ENCODE measurements at places on chromosomes 5 and 9.

DNA sequence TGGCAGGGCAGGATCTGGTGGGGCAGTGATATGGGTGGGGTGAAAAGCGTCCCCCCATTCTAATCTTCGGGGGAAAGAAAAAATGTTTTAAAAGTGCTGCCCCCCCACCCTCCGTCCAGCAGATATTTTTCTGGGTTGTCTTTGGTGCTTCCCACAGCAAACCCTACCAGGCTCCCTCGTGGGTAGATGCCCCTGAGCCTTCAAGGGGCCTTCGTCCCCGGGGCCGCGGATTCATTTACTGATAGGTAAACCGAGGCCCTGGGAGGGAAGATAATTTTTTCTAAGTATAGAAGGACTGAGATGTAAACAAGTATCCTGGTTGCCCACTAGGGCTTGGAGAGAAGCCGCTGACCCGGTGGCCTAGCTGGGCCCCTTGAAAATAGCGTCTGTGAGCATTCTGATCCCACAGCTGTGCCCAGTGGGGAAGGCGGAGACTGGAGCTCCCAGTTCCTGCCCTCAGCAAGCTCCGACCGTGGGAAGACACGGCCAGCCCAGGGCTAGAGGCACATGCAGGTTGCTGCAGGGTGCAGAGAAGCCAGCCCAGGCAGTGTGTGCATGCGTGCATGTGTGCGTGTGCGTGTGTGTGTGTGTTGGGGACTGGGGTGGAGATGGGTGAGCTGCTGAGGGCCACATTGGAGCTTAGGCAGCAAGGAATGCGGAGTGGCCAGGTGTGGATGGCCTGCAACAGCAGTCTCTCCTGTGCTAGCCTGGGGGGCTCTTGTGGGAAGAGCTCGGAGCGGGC, 6.0 kb upstream of the RXRA start:
- H3K4me1 ChIP-seq, result no peaks in the 10 kb centered on the region
- DNase-seq, result peak; percentile 25
- no peaks in the 10 kb centered on the region for H3K27me3 ChIP-seq
- no peak overlapping the region for H3K4me3 ChIP-seq
- no peak overlapping the region for H3K27ac ChIP-seq

DNA sequence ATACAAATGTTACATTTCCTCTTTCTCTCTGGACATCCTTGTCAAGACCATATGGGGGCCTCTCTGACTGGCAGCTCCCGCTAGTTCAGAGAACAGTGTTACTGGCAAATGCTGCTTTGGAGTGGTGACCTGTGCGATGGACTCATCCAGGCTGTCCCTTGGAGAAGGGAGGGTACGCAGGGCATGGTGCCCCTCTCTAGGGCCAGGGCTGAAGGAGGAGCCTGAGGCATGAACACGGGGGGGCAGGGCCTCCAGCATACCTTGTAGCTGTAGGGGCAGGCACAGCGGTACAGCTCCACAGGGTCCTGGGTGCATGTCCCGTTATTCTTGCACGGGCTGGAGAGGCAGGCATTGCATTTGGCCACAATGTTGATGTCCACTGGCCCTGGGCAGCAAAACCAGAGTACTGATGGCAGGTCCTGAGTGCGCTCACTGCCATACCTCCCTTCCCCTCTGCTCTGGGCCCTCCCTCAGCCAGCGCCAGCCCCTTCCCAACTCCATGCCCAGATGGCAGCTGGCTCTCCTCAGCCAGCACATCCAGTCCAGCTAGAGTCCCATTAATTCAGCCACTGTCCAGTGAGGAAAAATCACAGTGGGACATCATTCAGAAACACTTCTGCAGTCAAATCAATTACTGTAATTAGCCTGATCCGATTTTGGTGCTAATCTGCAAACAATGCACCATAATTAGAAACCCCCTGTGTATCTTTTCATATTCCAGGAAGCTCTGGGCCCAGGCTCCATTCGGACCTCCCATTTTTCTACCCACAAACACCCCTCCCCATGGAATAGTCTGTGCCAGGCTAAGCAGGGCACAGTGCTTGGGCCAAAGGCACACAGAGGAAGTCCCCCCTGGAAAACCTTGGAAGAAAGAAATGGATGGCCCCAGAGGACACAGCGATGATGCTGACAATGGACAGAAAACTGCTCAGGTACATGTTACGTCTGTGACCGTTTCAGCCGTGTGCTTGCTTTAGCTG, 128.8 kb upstream of the PANK3 start:
- no peaks in the 10 kb centered on the region for H3K36me3 ChIP-seq
- H3K27ac ChIP-seq, result no peak overlapping the region
- H3K4me3 ChIP-seq, result no peak overlapping the region

GRCh38 chr9:121861501-121862180, 210.2 kb downstream of the DAB2IP start:
- no peaks in the 10 kb centered on the region for H3K36me3 ChIP-seq
- H3K4me3 ChIP-seq, result no peak overlapping the region
- no peaks in the 10 kb centered on the region for H3K27me3 ChIP-seq
- DNase-seq, result no peak
- no peak overlapping the region for H3K27ac ChIP-seq

- no peak overlapping the region for H3K27ac ChIP-seq
- no peak for DNase-seq
- H3K27me3 ChIP-seq, result no peaks in the 10 kb centered on the region
- H3K36me3 ChIP-seq, result no peaks in the 10 kb centered on the region
- H3K4me1 ChIP-seq, result peaks cover 14% of the 10 kb centered on the region
These were observed 67.8 kb downstream of the MED27 start for GRCh38 chr9:132011896-132012295.

- DNase-seq, result no peak
- no peaks in the 10 kb centered on the region for H3K36me3 ChIP-seq
- H3K4me3 ChIP-seq, result no peak overlapping the region
- H3K27ac ChIP-seq, result no peak overlapping the region
- no peaks in the 10 kb centered on the region for H3K27me3 ChIP-seq
These were observed 1304.4 kb upstream of the CDH6 start for GRCh38 chr5:29889051-29889450.

GRCh38 chr5:63201738-63202137, 623.1 kb downstream of the LRRC70 start:
- H3K27ac ChIP-seq, result no peak overlapping the region
- H3K4me1 ChIP-seq, result no peaks in the 10 kb centered on the region
- no peaks in the 10 kb centered on the region for H3K36me3 ChIP-seq
- no peak for DNase-seq

DNA sequence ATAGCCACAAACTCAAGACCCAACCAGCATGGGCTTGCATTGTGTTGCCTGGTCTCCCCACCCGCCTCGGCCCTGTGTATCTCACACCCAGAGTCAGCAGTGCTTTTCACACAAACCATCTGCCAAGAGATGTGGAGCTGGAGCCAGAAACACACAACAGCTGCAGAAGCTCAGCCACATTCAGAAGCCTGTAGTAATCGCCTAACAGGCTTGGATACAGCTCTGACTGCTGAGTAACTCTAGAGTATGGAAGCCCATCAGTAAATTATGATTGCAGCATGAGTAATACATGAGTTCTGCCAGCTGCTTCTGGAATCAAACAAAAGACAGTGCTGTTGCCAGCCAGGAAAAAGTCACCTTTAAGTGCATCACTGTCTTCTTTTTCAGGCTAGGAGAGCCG, 16.0 kb downstream of the TEK start:
- no peak overlapping the region for H3K4me3 ChIP-seq
- no peak overlapping the region for H3K27ac ChIP-seq
- DNase-seq, result peak; percentile 50
- no peaks in the 10 kb centered on the region for H3K27me3 ChIP-seq

DNA sequence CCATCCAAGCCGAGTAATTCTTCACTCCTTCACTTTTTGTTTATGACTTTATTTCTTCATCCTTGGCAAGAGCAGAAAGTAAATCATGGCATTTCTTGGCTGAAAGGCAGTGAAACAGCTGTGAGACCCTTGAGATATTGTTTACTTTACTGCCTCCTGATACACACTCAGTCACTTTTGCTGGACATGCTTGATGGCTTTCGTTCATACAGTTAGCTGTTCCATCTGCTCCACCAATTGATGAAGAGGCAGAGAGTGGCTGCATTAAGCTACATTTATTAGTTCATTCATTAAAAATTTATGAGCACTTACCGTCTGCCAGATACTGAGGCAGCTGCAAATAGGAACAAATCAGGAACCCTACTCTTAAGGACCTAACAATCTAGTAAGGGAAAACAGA, 184.4 kb upstream of the OR13F1 start:
- no peak for DNase-seq
- H3K27ac ChIP-seq, result no peak overlapping the region
- H3K36me3 ChIP-seq, result no peaks in the 10 kb centered on the region
- no peaks in the 10 kb centered on the region for H3K27me3 ChIP-seq
- no peak overlapping the region for H3K4me3 ChIP-seq

- no peak for DNase-seq
- no peaks in the 10 kb centered on the region for H3K27me3 ChIP-seq
- H3K4me1 ChIP-seq, result peaks cover 17% of the 10 kb centered on the region
- H3K36me3 ChIP-seq, result no peaks in the 10 kb centered on the region
- no peak overlapping the region for H3K27ac ChIP-seq
- H3K4me3 ChIP-seq, result no peak overlapping the region
These were observed 3.6 kb downstream of the HMGCS1 start for GRCh38 chr5:43309637-43310036.

- H3K27me3 ChIP-seq, result no peaks in the 10 kb centered on the region
These were observed 89.2 kb downstream of the DAPK1 start for GRCh38 chr9:87586731-87587355.

- H3K4me1 ChIP-seq, result peaks cover 14% of the 10 kb centered on the region
- peaks cover 38% of the 10 kb centered on the region for H3K36me3 ChIP-seq
- H3K27ac ChIP-seq, result no peak overlapping the region
- DNase-seq, result no peak
- H3K4me3 ChIP-seq, result no peak overlapping the region
- H3K27me3 ChIP-seq, result no peaks in the 10 kb centered on the region
These were observed 77.2 kb downstream of the PRRT1B start for GRCh38 chr9:131622523-131622922.

GRCh38 chr9:82882138-82882537, 180.8 kb downstream of the RASEF start:
- no peak overlapping the region for H3K4me3 ChIP-seq
- H3K27me3 ChIP-seq, result no peaks in the 10 kb centered on the region
- DNase-seq, result no peak
- no peaks in the 10 kb centered on the region for H3K4me1 ChIP-seq
- H3K27ac ChIP-seq, result no peak overlapping the region

DNA sequence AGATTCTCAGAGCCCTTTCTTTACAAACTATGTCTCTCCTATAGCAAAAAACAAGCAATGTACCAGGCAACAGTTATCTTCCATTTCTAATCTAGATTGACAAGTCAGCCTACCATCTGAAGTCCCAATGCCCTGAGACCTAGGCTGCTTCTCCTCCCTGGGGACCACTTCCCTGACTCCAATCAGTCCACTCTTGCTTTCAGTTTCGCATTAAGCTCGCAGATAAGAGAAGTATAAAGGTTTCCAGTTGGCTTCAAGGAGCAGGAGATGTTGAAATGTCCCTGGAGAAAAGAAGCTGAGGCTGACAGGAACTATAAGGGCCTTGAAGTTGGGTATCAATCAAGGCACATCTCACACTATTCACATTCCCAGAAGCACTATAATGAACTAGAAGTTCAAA, 32.3 kb downstream of the ERP44 start:
- no peak overlapping the region for H3K27ac ChIP-seq
- H3K27me3 ChIP-seq, result no peaks in the 10 kb centered on the region
- H3K4me1 ChIP-seq, result peaks cover 18% of the 10 kb centered on the region

- no peak overlapping the region for H3K4me3 ChIP-seq
- H3K27me3 ChIP-seq, result no peaks in the 10 kb centered on the region
- no peak overlapping the region for H3K27ac ChIP-seq
- H3K4me1 ChIP-seq, result no peaks in the 10 kb centered on the region
- DNase-seq, result no peak
- no peaks in the 10 kb centered on the region for H3K36me3 ChIP-seq
These were observed 14.5 kb upstream of the TGFBI start for GRCh38 chr5:136014049-136015002.

- H3K4me1 ChIP-seq, result peaks cover 13% of the 10 kb centered on the region
- H3K27ac ChIP-seq, result no peak overlapping the region
- no peak overlapping the region for H3K4me3 ChIP-seq
- H3K27me3 ChIP-seq, result no peaks in the 10 kb centered on the region
- no peaks in the 10 kb centered on the region for H3K36me3 ChIP-seq
These were observed 286.5 kb downstream of the MAST4 start for GRCh38 chr5:66882606-66883227.

DNA sequence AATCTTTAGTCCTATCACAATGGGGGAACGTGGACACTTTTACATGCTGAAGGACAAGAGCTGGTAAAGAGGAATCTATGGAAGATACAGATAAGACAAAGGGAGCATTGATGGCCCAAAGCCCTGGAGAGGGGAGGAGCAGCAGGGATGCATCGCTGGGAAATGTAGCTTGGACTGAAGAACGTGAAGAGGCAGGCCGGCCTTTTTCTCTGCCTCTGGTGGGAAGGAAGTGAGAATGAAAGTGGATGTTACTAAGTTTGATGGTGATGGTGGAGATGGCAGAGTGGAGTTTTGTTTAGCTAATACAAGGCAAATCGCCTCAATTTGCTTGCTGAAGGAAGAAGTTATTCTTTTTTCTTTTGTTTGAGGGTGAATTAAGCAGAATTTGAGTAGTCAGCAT, 124.6 kb upstream of the TAF11L2 start:
- no peaks in the 10 kb centered on the region for H3K27me3 ChIP-seq
- no peaks in the 10 kb centered on the region for H3K4me1 ChIP-seq
- no peak overlapping the region for H3K27ac ChIP-seq
- no peak overlapping the region for H3K4me3 ChIP-seq

GRCh38 chr5:133947431-133947841, 21.0 kb downstream of the C5orf15 start:
- H3K27ac ChIP-seq, result no peak overlapping the region
- no peak overlapping the region for H3K4me3 ChIP-seq
- H3K27me3 ChIP-seq, result no peaks in the 10 kb centered on the region
- DNase-seq, result no peak
- H3K4me1 ChIP-seq, result no peaks in the 10 kb centered on the region

DNA sequence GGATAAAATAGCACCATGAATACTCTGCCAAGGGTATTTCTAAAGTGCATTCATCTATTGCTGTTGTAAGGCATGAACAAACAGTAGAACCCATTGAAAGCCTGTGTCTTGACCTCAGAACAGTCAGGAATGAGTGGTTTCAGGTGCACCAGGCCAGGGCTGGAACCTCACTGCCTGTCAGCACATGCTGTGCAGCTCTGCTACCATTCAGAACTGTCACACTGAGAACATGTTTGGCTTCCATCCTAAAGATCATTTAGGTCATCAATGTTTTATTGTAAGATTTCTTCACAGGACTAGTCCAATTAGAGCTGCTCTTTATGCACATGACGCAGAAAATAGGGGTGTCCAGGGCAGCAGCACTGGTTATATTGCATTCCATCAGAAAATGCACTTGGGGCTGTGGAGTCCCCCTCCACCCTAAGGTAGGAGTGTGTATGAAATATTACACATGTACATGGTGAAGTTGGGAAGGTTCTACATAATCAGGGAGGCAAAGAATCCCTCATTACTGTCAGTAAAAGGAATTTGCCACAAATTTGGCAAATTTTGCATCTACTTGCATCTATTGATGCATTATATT, 408.0 kb downstream of the CTNND2 start:
- H3K4me1 ChIP-seq, result no peaks in the 10 kb centered on the region
- no peaks in the 10 kb centered on the region for H3K27me3 ChIP-seq
- DNase-seq, result no peak
- H3K4me3 ChIP-seq, result no peak overlapping the region
- H3K27ac ChIP-seq, result no peak overlapping the region

All from pancreas (tissue), 10 donors.